A549 (cell line): ENCODE measurements at places on chromosomes 2 and 18.

- DNase-seq, result no peak
These were observed 71.6 kb downstream of the C2orf74 start for GRCh38 chr2:61233581-61233980.

GRCh38 chr2:239610457-239611221 is 209.8 kb upstream of the HDAC4 start:
- no peak for DNase-seq

GRCh38 chr18:48607056-48607984 is 68.5 kb downstream of the CTIF start:
- DNase-seq, result no peak

DNA sequence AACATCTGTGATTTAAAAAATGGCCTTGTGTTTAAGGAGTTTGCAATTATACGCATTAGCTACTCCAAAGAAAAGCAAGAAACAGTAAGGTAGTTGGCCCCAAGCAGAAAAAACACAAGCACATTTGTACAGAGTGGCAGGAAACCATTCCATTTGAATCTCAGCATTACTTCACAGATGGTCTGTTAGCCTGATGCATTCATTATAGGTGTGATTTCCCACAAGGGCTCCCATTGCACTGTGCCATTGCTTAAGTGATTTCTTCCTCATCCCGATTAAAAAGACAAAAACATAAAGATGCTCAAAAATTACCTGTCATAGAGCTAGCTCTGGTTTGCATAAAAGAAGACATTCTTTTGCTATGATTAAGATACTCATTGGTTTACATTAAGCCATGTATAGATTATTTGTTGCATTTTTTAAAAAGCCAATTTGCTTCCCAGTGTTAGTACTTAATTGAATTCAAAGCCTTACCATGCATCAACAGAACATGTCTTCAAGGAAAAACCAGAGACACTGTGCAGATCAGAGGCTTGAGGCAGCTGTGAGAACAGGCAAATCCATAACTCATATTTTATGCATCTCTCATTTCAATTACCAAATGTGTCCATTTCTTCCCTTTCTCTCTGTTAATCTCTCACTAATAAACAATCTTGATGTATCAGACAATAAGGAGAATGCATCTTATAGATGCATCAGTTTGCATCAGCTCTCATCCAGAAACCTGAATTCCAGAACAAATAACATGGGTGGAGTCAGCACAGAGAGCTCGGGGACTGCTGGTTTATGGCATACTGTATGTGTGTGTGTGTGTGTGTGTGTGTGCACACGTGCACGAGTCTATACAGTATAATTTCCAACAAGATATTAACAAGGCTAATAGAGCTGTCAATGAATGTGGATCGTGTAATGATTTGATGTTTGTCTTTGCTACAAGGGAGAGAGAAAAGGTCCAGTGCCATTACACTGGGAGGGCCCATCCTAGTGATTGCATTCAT is 558.6 kb upstream of the HS6ST1 start:
- no peak for DNase-seq

DNA sequence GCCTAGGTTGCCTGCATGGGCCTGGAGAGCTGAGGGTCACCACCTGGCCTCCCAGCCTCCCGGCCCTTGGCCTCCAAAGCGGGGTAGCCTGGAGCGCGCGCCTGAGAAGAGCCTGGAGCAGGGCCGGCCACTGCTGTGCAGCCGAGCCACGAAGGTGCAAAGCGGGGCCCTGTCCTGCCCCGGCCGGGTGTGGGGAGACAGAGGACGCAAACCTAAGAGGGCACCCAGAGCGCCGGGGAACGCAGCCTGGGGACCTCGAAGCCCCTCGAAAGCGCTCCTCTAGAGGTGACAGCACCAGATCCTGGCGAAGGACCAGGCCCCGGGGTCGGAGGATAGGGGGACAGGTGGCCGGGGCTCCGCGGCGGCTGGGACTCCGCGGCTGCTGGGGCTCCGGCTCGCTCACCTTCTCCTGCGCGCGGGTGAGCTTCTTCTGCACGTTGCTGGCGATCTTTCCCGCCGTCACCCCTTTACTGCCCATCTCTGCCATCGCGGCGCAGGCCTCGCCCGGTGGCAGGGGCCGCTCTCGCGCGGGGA is 430 bp downstream of the BIN1 start:
- no peak for DNase-seq

DNA sequence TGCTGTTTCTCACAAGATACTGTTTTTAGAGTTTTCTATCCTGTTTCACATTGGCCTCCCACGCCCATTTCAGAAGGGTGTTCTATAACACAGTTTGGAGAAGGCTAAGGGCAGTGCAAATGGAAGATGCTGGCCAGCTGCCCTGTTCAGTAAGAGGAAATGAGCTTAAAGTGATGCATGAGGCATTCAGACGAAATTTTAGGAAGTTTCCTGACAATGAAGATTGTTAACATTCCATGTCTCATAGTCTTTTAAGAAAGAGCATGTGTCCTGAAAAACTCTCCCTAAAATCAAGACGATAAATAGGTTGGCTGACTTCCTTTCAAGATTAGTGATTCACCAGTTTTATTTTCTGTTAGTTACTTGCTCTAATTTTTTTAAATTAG is 484.2 kb upstream of the NRP2 start:
- DNase-seq, result no peak
